Sigmoid colon (tissue), 7 donors: ENCODE measurements at places on chromosomes 1 and 21. TPM values are rescaled to one million over a fixed set of nuclear protein-coding genes. Genes with fewer than 3 reads are reported as not detected.

The LDLRAP1 gene
- polyA plus RNA-seq, result 30.0 TPM

The CD5L gene
- polyA plus RNA-seq, result 0.07 TPM

The TNFRSF18 gene
- polyA plus RNA-seq, result 3.9 TPM

The FRRS1 gene
- polyA plus RNA-seq, result 3.6 TPM

The LORICRIN gene
- polyA plus RNA-seq, result not detected

The C1orf53 gene
- polyA plus RNA-seq, result 13.8 TPM

The PDE9A gene
- 103 TPM for polyA plus RNA-seq

The SELP gene
- 6.6 TPM for polyA plus RNA-seq
